Esophagus squamous epithelium (tissue), 5 donors: ENCODE measurements at places on chromosomes 3 and 15. TPM values are rescaled to one million over a fixed set of nuclear protein-coding genes. Genes with fewer than 3 reads are reported as not detected.

DNA sequence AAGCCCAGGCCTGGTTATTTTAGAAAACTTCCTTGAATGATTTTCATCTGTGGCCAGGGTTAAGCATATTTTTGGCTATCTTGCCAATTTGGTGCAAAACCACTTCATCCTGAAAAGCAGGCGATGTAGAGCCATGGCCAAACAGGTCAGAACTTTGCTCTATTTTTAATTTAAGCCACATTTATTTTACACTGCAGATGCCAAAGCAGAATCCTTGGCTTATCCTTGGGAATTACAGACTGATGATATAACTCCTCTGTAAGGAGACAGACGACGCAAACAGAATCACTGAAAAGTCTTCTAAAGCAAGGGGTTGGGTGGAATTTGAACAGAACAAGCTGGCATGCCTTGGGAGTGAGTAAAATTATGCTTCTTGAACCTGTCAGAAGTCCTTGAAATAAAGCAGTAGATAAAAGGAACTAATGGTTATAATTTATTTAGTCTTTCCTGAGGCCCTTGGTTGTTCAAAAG lies 121.9 kb downstream of the CHST2 start:
- no peak for DNase-seq

DNA sequence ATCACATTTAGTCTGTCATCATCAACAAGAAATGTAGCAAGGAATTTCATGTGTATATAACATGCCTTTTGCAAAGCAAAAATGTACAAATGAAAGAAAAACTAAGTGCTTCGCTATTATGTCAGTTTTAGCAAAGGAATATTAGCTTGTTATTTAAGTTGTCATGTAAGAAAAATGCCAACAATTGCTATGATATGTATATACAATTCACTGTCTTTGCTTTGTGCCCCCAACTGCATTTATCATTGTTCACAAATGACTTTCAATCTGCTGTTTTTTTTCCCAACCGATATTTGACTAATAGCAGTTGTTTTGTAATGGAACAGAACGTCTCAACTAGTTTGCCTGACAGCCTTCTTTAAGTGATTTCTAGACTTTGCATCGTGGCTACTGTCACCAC lies 207.1 kb downstream of the ROBO1 start:
- no peak for DNase-seq

DNA sequence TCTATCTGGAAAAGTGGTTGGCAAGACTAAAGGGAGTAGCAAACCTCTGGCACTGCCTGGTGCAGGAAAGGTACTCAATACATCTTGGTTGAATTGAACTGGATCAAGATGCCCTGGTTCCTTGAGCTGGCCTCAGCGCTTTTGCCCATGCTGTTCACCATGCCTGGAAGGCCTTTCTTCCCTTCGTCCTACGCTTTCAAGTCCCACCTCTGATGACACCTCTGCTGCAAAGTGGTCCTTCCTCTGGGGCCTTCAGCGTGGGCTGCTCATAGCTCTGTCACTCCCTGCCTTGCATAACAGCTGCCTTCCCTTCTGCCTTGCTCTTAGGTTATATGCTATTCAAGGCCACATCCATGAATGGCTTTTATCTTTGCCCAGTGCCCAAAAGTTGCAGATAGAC lies 23.0 kb downstream of the ITGA11 start:
- no peak for DNase-seq

DNA sequence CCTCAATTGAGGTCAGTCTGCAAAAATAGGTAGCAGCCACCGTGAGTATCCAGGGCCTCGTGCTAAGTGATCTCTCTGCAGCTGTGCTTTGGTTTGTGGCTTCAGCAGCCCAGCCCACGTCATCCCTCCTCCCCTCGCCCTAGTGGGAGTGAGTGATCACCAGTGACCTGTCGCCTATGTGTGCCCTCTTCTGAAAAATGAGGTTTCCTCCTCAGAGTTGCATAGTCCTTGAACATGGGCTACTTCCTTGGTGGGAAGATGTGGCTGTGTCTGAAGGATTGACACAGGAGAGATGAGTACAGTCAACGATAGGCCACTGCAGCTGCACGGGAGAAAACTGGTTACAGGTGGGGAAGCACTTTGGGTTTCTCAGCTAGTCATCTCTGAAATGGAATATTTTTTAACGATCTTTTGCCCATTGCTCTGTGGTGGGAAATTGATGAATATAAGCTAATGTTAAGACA lies 144.8 kb upstream of the BHLHE40 start:
- DNase-seq: no peak

GRCh38 chr3:64265646-64266045 lies 40.4 kb upstream of the PRICKLE2 start:
- DNase-seq: no peak

DNA sequence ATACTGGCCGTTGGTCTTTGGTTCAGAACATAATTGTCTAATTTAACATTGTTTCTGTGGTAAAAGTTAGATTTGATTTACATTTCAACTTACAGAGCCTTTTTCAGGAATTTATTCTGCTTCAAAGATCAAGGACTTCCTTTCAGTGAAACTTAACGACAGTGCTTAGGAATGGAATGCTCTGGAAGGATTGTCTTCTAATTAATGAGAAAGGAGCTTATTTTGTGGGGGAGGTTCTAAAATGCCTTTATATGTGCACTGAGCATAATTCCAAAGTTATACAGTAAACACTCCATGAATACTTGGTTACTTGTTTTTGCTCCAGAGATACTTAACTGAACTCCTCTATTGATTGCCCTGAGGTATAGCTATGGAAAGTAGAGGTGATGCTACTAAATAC lies 75.7 kb downstream of the CACNA1D start:
- DNase-seq: no peak

DNA sequence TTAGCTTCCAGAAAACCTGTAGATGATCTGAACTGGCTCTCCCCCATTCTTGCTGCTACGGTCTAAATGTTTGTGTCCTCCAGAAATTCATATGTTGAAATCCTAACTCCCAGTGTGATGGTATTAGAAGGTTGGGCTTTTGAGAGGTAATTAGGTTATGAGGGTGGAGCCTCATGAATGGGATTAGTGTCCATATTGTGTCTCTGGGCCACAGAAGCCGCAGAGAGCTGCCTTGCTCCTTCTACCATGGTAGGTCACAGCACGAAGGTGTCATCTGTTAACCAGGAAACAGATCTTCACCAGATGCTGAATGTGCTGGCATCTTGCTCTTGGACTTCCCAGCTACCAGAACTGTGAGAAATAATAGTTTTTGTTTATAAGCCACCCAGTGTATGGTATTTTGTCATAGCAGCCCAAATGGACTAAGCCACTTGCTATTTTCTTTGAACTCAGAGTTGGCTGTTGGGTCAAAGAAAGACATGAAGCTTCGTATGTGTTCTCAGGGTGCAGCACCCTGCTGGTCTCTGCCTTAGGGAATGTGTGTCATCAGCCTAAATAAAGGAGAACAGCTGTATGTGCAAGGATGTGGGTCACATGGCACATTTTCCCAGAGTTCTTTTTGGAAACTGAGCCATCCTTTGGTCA lies 317.5 kb upstream of the SLCO3A1 start:
- no peak for DNase-seq

DNA sequence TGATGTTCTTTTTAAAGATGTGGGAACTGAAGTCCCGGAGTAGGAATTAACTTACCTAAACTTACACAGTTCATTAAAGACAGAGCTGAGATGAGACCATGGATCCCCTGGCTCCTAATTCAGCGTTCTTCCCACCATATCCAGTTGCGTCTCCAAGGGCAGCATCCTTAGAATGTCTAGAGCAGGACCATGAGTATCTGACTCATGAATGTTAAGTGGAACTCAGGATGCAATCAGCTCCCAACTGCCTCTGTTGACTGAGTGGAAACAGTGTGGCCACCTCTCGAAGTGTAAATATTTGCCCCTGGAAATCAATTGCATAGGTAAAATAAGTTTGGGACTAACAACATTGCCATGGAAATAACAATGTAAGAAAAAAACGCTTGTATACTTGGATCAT lies 2.5 kb downstream of the SNTN start:
- DNase-seq: no peak

The CATSPER2 gene
- 3.8 TPM for total RNA-seq

The GNAT1 gene
- not detected for total RNA-seq

The FAM219B gene
- 44.9 TPM for total RNA-seq

DNA sequence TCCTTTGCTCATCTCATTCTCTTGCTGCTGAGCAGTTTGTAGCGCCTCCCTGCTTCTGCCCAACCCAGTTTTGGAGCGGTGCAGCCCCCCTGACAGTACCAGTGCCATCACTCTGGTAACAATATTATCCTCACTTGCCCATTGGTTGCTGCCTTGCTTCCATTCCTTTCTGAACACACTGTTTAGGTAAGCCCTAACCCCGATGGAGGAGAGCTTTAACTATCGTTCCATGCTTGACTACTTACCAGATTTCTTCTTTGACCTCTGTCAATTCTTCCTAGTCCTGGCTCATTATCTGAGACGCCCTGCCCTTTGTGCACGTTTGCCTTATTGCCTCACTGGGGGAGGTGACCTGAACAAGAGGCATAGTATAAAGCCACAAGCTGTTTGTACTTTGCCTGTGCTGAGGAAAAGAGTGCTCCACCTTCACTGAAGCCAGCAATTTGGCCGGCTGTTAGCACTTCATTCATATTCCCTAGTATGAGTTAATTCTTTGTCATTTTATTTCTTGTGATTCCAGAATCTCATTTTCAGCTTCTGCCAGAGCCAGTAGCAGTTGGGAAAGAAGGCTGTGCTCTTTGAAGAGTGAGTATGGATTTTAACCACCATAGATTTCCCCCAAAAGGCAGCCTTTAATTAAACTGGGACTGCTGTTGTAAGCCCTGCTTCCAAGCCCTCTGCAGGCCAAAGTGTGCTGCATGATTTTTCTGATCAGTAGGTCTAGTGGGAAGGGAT lies 11.9 kb downstream of the ABHD6 start:
- no peak for DNase-seq

DNA sequence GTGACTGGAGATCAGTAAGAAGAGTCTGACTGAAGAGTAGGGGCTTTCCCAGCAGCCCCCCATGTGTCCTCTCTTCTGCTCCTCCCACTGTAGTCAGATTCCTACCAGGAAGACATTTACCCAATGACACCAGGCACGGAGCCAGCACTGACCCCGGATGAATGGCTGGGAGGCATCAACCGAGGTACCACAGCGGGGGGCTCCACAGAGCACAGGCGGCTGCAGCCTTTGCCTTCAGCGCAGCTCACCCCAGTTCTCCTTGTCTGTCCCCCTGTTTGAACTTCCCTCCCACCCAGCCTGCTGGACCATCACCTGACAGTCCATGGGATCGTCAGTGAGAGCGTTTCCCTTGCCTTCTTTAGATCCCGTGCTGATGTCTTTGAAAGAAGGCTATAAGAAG lies 101.6 kb downstream of the ANP32A start:
- no peak for DNase-seq

GRCh38 chr3:26630669-26631389 lies 8.3 kb downstream of the LRRC3B start:
- no peak for DNase-seq

The P2RY13 gene
- not detected for total RNA-seq

- no peak for DNase-seq
Measured at GRCh38 chr3:106839576-106840280, 537.5 kb upstream of the CCDC54 start.

GRCh38 chr3:25782938-25783660 lies at the start of gene NGLY1:
Gene NGLY1, minus strand, starts transcription at chr3:25783443. Its CDS starts 53 bp downstream, at chr3:25783390.
- DNase-seq: peak; percentile 52

- no peak for DNase-seq
Measured at GRCh38 chr3:114308830-114309229, 15.0 kb downstream of the TIGIT start.

- DNase-seq: no peak
Measured at GRCh38 chr3:87218560-87218959, 8.5 kb upstream of the CHMP2B start.

The PTX3 gene
- not detected for total RNA-seq

The CMTM7 gene
- 3.0 TPM for total RNA-seq

DNA sequence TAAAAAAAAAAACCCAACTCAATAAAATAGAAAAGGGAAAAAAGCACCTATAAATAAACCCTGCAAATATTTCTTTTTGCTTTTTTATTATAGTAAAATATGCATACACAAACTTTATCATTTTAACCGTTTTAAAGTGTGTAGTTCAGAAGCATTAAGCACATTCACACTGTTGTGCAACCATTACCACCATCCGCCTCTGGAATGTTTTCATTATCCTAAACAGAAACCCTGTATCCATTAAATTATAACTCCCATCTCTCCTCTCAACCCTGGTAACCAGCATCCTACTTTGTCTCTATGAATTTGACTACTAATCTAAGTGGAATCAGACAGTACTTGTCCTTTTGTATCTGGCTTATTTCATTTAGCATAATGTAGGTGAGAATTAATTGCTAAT lies 15.0 kb downstream of the CDCP1 start:
- no peak for DNase-seq

GRCh38 chr15:25422021-25422420 lies 16.8 kb downstream of the UBE3A start:
- DNase-seq: no peak

- no peak for DNase-seq
Measured at GRCh38 chr15:60949039-60949977, 279.8 kb downstream of the RORA start.

The FBXW12 gene
- not detected for total RNA-seq

DNA sequence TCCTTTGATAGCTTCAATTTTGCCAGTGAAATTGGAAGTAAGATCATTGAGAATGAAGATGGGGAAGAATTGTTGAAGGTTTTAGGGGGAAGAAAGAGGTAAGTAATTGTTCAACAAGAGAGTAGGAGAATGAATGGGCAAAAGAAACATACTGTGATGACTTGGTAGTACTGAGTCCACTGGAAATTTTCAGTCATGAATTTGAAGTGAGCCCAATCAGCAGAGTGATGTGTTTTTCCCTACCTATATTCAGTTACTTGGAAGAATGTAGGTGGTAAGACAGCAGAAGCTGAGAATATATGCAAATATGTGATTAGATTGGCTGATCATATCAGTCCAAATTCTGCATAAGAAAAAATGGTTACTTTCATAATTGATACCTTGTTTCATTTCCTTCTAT lies 569.6 kb downstream of the AGBL1 start:
- no peak for DNase-seq

GRCh38 chr3:127221037-127221436 lies 28.1 kb downstream of the PRR23E start:
- DNase-seq: no peak

GRCh38 chr15:98311566-98312188 lies 336.7 kb upstream of the IGF1R start:
- no peak for DNase-seq

The INSYN1 gene
- total RNA-seq: 1.4 TPM

The RFTN1 gene
- total RNA-seq: 5.0 TPM

DNA sequence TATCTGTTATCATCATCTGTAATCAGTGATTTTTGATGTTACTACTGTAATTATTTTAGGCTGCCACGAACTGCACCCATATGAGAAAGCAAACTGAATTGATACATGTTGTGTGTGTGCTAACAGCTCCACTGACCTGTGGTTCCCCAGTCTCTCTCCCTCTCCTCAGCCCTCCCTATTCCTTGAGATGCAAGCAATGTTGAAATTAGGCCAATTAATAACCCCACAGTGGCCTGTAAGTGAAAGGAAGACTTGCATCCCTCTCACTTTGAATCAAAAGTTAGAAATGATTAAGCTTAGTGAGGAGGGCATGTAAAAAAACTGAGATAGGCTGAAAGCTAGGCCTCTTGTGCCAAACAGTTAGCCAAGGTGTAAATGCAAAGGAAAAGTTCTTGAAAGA lies 218.6 kb upstream of the LRRFIP2 start:
- no peak for DNase-seq

GRCh38 chr3:128491941-128492670 lies 895 bp downstream of the GATA2 start:
- DNase-seq: no peak

The ZCWPW2 gene
- total RNA-seq: 0.95 TPM

- no peak for DNase-seq
Measured at GRCh38 chr3:150762662-150763121, 277 bp downstream of the SIAH2 start.
